ENCODE measurements at places on chromosomes 3 and 15. TPM values are rescaled to one million over a fixed set of nuclear protein-coding genes. Genes with fewer than 3 reads are reported as not detected.

The ACKR2 gene
- not detected for polyA plus RNA-seq

The IQCF2 gene
- polyA plus RNA-seq = not detected

The GCSAM gene
- 38.8 TPM for polyA plus RNA-seq

GRCh38 chr15:75214293-75215096 lies 12.8 kb downstream of the C15orf39 start:
- H3K4me3 ChIP-seq = no peak overlapping the region
- no peaks in the 10 kb centered on the region for H3K4me1 ChIP-seq
- no peaks in the 10 kb centered on the region for H3K27me3 ChIP-seq
- peaks cover 5% of the 10 kb centered on the region for H3K36me3 ChIP-seq
- no peak overlapping the region for H3K27ac ChIP-seq

GRCh38 chr3:100561459-100562158 lies 47.8 kb upstream of the ADGRG7 start:
- no peaks in the 10 kb centered on the region for H3K36me3 ChIP-seq
- no peaks in the 10 kb centered on the region for H3K27me3 ChIP-seq
- no peaks in the 10 kb centered on the region for H3K4me1 ChIP-seq
- no peak for DNase-seq

GRCh38 chr3:137047240-137047639 lies 89.5 kb downstream of the IL20RB start:
- H3K36me3 ChIP-seq = no peaks in the 10 kb centered on the region
- DNase-seq = no peak
- no peak overlapping the region for H3K27ac ChIP-seq
- H3K4me3 ChIP-seq = no peak overlapping the region
- H3K4me1 ChIP-seq = no peaks in the 10 kb centered on the region

DNA sequence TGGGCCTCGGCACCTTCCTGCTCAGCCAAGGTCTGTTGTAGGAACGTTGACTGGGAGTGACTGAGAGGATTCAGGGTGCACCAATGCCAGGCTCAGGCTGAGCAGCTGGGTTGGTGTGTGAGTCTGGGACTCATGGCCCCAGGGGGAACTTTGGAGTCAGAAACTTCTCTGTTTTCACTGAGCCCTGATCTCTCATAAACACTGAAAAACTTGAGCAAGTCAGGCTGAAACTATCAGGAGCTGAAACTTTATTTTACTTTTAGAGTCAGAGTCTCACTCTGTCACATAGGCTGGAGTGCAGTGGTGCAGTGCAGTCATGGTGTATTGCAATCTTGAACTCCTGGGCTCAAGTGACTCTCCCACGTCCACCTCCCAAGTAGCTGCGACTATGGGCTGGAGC lies 3.0 kb downstream of the TRAK1 start:
- H3K4me1 ChIP-seq = no peaks in the 10 kb centered on the region
- no peaks in the 10 kb centered on the region for H3K27me3 ChIP-seq
- no peak for DNase-seq
- H3K4me3 ChIP-seq = no peak overlapping the region

DNA sequence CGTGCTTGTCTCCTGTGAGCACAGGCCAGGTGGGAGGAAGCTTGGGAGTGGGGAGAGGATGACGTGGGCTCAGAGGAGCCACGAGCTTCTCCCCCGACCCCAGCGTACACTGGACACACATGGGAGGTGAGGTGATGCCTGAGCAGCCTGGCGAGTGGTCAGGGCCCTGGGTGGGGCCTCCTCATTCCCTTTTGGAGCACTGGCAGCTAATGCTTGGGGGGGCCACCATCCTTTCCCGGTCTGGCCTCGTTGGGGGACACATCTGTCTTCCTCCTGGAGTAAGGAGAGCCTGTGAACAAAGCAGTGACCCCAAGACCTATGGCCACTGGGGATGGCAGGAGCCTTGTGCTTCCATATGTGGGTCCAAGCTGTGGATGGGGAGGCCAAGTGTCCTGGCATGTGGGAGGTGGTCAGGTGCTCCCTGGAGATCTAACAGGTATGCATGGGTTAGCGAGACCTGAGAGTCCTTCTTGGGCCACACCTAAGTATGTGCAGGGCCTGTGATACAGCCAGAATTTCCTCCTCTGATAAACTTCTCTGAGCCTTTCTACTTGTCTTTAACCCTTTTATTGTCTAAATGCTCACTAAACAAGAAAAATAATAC lies 9.5 kb downstream of the KLF13 start:
- H3K27me3 ChIP-seq = no peaks in the 10 kb centered on the region
- peaks cover 98% of the 10 kb centered on the region for H3K4me1 ChIP-seq
- DNase-seq = no peak
- H3K36me3 ChIP-seq = peaks cover 8% of the 10 kb centered on the region

Measured in naive thymus-derived CD4-positive, alpha-beta T cell (primary cell).